Osteocyte (in vitro differentiated cells): ENCODE measurements at places on chromosomes 1 and 21. TPM values are rescaled to one million over a fixed set of nuclear protein-coding genes. Genes with fewer than 3 reads are reported as not detected.

DNA sequence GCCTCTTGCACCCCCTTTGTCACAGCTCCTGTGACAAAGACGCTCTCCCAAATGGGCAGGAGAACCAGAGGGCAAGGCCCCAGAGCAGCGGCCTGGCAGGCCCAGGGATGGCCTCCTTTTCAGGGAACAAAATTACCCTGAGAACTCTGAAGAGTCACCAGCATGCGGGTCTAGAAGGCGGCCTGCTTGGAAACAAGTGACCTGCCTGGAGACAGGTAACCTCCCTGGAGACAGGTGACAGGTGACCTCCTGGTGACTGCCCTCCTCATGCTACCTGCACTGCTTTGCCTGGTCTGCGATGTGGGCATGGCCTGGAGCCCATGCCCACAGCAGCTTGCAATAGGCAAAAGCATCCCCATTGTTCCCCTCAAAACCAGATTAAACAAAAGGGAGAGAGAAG lies 86.5 kb upstream of the ZC3H12A start:
- H3K4me3 ChIP-seq = no peak overlapping the region
- no peak overlapping the region for H3K27ac ChIP-seq
- no peaks in the 10 kb centered on the region for H3K4me1 ChIP-seq
- no peaks in the 10 kb centered on the region for H3K36me3 ChIP-seq
- no peak for DNase-seq

DNA sequence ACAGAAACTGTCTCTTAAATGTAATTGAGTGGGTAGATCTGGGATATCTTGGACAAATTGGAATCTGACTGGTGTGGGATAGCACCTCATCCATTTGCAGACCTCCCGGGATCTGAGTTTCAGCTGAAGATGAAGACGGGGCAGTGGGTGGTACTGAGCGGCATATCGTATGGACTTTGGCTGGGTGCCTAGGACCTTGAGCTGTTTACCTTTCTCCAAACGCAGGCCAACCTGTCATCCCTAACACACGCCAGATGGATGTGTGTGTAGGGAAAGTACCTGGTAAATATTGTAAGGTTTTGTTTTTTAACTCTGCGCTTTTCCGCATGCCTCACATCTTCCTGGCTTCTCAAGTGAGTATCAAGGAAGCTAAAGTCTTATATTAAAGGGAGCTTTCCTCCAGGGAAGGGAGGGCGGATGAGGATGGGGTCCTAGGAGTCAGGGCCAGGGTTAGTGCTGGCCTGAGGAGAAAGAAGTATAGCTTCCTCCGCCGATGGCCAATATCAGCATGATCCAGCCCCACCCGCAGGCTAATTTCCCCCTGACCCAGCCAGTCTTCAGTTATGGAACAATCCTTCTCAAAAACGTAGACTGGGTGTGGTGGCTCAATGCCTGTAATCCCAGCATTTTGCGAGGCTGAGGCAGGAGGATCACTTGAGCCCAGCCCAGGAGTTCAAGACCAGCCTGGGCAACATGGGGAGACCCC lies 26.2 kb downstream of the ATP8B2 start:
- H3K4me3 ChIP-seq = no peak overlapping the region
- peak overlapping the region; percentile 21 for H3K27ac ChIP-seq
- DNase-seq = no peak
- H3K4me1 ChIP-seq = peaks cover 24% of the 10 kb centered on the region
- no peaks in the 10 kb centered on the region for H3K27me3 ChIP-seq
- H3K36me3 ChIP-seq = peaks cover 24% of the 10 kb centered on the region

The CCDC27 gene
- not detected in 2 replicates for total RNA-seq

DNA sequence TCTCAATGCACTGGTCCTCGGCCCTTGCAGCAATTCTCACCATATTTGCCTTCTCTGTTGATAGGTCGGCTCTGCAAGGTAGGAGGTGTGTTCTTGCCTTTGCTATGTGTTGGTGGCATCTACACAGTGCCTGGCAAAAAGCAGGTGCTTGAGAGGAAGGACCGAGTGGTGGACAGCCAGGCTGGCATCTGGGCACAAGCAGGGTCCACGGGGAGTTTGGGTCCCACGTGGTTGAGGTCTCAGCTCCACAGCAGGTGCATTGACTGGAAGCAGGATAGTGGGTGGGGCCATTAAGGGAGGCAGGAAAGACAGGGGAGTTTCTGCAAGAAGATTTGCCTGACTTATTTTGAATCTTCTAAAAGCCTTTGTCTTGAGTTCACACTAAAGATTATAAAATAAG lies 81.2 kb upstream of the WNT4 start:
- no peaks in the 10 kb centered on the region for H3K4me1 ChIP-seq
- no peak overlapping the region for H3K4me3 ChIP-seq
- peaks cover 42% of the 10 kb centered on the region for H3K27me3 ChIP-seq
- H3K27ac ChIP-seq = no peak overlapping the region

GRCh38 chr21:44329086-44329889 lies 9.9 kb downstream of the CFAP410 start:
- no peak overlapping the region for H3K4me3 ChIP-seq
- H3K27me3 ChIP-seq = no peaks in the 10 kb centered on the region
- DNase-seq = no peak
- H3K4me1 ChIP-seq = no peaks in the 10 kb centered on the region
- no peaks in the 10 kb centered on the region for H3K36me3 ChIP-seq
- H3K27ac ChIP-seq = no peak overlapping the region

The MFSD2A gene
- 0.60 and 0.81 TPM in 2 replicates for total RNA-seq

DNA sequence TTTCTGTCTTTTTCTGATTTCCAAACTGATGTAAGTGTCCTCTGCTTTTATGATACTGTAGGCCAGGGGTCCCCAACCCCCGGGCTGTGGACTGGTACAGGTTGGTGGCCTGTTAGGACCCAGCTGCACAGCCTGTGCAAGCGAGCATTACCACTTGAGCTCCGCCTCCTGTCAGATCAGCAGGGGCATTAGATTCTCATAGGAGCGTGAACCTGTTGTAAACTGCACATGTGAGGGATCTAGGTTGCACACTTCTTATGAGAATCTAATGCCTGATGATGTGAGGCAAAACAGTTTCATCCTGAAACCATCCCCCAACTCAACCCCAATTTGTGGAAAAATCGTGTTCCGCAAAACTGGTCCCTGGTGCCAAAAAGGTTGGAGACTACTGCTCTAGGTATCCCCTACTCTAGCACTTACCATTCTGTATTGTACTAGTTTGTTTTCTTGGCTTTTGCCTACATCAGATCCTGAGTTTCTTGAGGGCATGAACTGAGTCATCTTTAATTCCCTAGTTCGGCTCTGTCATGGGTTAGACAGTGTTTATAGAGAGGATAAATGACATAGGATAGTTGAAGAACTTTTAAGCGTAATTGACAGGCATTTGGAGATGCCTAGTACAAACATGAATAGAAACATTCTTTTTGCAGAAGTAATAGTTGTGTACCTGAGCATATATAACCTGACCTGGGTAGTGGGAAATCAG lies 4.1 kb downstream of the ABCD3 start:
- H3K36me3 ChIP-seq = no peaks in the 10 kb centered on the region
- DNase-seq = no peak
- H3K4me3 ChIP-seq = no peak overlapping the region
- no peak overlapping the region for H3K27ac ChIP-seq

GRCh38 chr1:113541106-113541505 lies 150.8 kb downstream of the MAGI3 start:
- DNase-seq = no peak
- H3K27ac ChIP-seq = no peak overlapping the region
- H3K36me3 ChIP-seq = no peaks in the 10 kb centered on the region
- no peaks in the 10 kb centered on the region for H3K27me3 ChIP-seq

- H3K4me3 ChIP-seq = peak overlapping the region; percentile 80
- DNase-seq = no peak
- peaks cover 23% of the 10 kb centered on the region for H3K4me1 ChIP-seq
- H3K36me3 ChIP-seq = peaks cover 8% of the 10 kb centered on the region
- H3K27me3 ChIP-seq = no peaks in the 10 kb centered on the region
- H3K27ac ChIP-seq = peak overlapping the region; percentile 67
Measured at GRCh38 chr1:2411801-2412394, 466 bp downstream of the PEX10 start.

- H3K36me3 ChIP-seq = no peaks in the 10 kb centered on the region
- H3K4me1 ChIP-seq = no peaks in the 10 kb centered on the region
- peaks cover 32% of the 10 kb centered on the region for H3K27me3 ChIP-seq
- no peak overlapping the region for H3K4me3 ChIP-seq
- no peak for DNase-seq
- no peak overlapping the region for H3K27ac ChIP-seq
Measured at GRCh38 chr1:229161740-229162139, 109.2 kb upstream of the RAB4A start.

DNA sequence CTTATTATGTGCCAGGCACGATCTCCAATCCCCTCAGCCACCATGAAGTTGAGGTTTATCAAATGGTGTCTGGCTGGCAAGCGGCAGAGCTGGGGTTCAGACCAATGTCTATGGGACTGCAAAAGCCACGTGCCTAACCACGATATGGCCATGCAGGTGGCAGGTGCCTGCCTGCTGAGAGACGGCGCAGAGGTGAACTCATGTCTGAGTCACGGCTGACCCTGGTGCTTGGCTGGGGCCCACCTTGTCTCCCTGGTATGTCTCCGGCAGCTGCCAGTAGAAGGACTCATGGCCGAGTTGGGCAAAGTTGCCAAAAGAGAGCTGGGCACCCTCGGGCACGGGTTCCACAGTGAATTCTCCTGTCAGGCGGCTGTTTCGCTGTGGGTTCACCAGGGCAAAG lies 59.9 kb downstream of the LDLRAD2 start:
- no peak overlapping the region for H3K4me3 ChIP-seq
- H3K4me1 ChIP-seq = peaks cover 23% of the 10 kb centered on the region
- H3K36me3 ChIP-seq = peaks cover 21% of the 10 kb centered on the region
- H3K27me3 ChIP-seq = no peaks in the 10 kb centered on the region
- no peak for DNase-seq

GRCh38 chr1:246283771-246284410 lies 223.2 kb downstream of the SMYD3 start:
- DNase-seq = no peak
- H3K36me3 ChIP-seq = peaks cover 2% of the 10 kb centered on the region
- no peak overlapping the region for H3K27ac ChIP-seq
- H3K4me3 ChIP-seq = no peak overlapping the region

- H3K27me3 ChIP-seq = peaks cover 83% of the 10 kb centered on the region
- DNase-seq = no peak
- H3K4me1 ChIP-seq = peaks cover 9% of the 10 kb centered on the region
- H3K27ac ChIP-seq = no peak overlapping the region
Measured at GRCh38 chr1:156440654-156441437, 59.7 kb downstream of the MEF2D start.

The BMP8A gene
- total RNA-seq = not detected in 2 replicates

The SNAP47 gene
- 28.6 and 29.6 TPM in 2 replicates for total RNA-seq

GRCh38 chr21:17931080-17931479 lies 111.9 kb upstream of the C21orf91 start:
- H3K27me3 ChIP-seq = no peaks in the 10 kb centered on the region
- H3K4me1 ChIP-seq = no peaks in the 10 kb centered on the region
- no peak overlapping the region for H3K27ac ChIP-seq
- no peaks in the 10 kb centered on the region for H3K36me3 ChIP-seq
- no peak for DNase-seq

GRCh38 chr1:157380523-157380922 lies 171.8 kb downstream of the FCRL5 start:
- no peak overlapping the region for H3K4me3 ChIP-seq
- H3K27ac ChIP-seq = no peak overlapping the region
- no peaks in the 10 kb centered on the region for H3K4me1 ChIP-seq
- no peak for DNase-seq
- peaks cover 36% of the 10 kb centered on the region for H3K27me3 ChIP-seq
- H3K36me3 ChIP-seq = no peaks in the 10 kb centered on the region

DNA sequence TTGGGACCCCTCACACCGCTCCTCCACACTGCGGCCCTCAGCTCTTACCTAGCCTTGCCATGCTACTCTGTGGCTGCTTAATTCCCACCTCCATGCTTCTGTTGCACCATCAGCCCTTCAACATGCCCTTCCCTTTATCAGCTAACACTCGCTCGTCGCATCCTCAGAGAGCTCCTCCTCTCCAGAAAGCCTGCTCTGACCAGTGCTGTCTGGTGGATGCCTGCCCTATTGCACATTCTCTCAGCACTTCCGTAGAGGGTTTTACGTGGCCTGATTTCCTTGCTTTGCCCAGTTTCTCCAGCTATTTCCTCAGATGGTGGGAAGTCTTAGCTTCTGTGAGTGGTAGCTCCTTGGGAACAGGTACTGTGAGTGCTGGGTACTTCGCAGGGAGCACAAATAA lies 10.3 kb upstream of the LAD1 start:
- peaks cover 27% of the 10 kb centered on the region for H3K27me3 ChIP-seq
- no peak overlapping the region for H3K27ac ChIP-seq
- H3K4me3 ChIP-seq = no peak overlapping the region
- no peaks in the 10 kb centered on the region for H3K36me3 ChIP-seq

DNA sequence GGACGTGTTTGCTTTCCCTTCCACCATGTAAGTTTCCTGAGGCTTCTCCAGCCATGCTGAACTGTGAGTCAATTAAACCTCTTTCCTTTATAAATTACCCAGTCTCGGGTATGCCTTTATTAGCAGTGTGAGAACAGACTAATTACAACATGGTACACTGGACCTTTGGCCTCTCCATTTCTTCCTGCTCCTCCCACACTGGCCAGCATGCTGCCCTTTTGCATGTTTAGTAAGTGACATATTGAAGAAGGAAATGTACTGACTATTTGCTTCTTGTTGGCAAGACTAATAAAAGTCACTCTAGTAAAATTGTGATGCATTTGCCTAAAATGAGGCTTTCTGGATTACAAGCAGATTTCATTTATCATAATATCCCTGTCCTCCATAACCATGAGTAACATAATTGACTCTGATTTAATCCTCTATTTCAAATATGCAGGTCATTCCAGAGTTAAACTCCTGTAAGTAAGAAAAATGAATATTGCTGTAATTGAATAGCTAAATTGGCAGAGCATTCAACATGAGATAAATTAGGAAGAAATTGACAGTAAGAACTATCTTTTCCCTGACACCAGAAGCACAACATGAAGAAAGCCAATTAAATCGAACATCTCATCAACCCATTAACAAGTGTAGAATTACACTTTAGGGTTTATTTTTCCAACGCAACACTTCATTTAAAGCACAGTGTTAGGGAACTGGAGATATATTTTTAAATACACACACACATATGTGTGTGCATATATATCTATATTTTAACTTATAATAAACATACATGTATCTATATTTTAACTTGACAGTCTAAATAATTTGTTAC lies 427.8 kb upstream of the ZP4 start:
- H3K4me3 ChIP-seq = no peak overlapping the region
- peaks cover 8% of the 10 kb centered on the region for H3K27me3 ChIP-seq
- no peaks in the 10 kb centered on the region for H3K36me3 ChIP-seq
- no peaks in the 10 kb centered on the region for H3K4me1 ChIP-seq

The CCDC181 gene
- total RNA-seq = 0.54 and 0.63 TPM in 2 replicates
